Activated T-cell treated with anti-CD3 and anti-CD28 coated beads, Interleukin-2, amount 50 U/mL, for 48 hours (primary cell): ENCODE measurements at places on chromosomes 11 and 22.

DNA sequence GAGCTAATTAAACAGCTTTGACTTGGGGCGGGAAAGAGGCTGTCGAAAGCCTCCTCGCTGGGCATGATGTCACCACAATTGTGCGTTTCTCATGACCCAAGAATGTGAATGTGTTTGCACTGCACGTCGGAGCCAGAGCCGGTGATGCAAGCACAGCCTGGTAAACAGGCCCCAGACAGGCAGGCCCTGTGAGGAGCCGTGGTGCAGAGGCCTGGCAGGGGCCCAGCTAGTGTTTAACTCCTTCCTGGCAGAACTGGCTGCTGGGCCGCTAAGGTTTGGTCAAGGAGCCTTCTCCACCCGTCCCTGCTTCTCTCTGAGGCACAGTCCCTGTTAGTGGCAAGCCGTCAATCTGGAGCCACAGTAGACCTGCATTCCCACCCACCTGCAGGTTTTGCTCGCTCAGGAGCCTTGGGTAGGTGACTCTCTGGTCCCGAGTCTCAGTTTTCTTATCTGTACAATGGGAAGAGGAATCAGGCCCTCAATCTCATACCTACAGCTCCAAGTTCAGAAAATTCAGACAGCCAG is 25.4 kb upstream of the SMTN start:
- DNase-seq, result no peak

DNA sequence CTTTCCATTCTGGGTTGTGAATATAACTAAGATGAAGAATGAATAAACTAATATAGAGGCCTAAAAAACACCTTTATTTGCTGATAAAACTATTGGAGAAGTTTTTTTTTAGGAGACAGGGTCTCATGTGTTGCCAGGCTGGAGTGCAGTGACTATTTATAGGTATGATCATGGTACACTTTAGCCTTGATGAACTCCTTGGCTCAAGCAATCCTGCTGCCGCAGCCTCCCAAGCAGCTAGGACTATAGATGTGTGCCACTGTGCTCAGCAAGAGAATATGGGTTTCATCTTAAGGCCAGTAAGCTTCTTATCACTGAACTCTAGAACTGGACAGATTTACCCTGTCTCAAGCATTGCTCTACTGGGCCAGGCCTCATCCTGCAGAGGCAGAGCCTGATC is 26.6 kb downstream of the CCDC90B start:
- DNase-seq, result no peak

DNA sequence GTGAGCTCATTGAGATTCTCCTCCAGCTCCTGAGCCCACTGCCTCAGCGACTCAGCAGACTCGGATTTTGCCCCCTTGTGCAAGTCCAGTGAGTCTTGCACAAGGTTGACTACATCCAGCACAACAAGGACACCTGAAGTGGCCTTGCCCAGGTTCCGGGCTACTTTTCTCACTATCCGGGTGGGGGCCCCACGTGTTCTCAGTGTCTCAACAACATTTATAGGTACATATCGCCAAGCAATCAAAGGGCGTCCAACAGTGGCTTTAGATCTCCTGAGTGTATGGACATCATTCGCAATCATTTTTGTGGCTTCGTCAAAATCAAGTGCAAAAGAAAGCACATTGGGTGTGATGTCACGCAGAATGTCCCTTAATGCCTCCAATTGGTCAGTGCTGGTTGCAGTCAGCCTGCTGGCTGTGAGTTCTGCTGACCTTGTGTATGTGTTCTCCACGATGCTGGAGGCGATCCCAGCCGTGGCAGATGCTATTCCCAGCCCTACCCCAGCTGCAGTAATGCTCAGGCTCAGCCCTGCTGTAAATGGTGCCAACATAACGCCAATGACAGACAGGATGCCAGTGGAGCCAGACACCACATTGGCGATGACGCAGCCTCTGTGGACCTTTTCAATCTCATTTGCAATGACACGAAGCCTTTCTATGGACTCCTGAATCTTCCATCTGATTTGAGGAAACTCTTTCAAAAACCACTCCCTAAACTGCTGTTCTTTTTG is 10.3 kb downstream of the APOL4 start:
- no peak for DNase-seq

- DNase-seq, result no peak
Observed at GRCh38 chr11:30908857-30909256, 322.7 kb upstream of the MPPED2 start.

DNA sequence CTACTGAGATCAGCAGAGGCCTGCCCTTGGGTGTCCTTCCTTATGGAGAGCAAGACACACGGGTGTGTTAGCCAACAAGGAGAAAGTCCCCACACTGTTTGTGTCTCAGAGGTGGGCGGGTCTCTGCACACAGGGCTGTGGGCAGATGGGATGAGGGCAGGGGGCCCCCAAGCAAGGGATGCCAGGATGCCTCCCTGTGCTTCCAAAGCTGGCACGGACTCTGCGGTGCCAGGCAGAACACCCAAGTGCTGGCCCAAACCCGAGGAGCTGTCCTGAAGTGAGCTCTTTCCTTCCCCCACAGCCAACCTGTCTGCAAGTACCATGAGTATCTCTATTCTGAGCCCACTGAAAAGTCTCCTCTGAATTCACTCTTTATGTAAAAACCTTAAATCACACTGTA is 273.3 kb downstream of the CTTN start:
- DNase-seq, result no peak

DNA sequence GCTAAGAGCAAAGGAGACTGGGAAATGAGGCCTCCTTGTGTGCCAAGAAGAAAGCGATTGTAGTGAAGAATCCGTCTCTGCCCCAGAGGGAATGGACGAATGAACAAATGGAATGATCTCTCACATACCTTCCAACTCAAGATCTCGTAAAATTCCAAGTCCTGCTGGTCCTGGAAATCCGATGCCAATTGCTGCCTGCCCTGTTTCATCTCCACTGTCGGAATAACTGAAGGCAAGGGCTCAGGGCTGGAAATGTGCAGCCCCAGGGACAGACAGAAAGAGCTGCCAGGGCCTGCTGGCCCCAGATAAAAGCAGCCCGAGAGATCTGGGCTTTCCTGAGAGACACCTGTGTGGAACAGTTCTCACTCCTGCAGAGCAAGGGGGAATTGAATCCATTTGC is 120.9 kb downstream of the MN1 start:
- no peak for DNase-seq

GRCh38 chr11:124080327-124081001 is 34.8 kb upstream of the VWA5A start:
- DNase-seq, result no peak

DNA sequence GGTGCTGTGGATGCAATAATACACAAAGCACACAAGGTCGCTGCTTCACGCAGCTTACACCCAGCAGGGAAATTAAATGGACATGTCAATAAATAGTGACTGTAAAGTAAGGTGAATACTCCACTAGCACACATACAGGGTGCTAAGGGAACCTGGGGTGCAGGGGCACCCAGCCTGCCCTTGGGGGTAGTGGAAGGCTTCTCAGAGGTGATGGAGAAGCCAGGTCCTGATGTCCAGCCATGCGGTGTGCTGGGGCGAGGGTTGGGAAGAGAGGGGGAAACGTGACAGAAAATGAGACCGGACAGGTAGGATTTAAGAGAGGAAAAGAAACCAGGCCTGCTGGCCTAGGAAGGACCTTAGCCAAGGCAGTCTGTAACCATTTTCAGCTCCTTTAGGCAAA is 200.5 kb downstream of the GRIK4 start:
- DNase-seq, result no peak

DNA sequence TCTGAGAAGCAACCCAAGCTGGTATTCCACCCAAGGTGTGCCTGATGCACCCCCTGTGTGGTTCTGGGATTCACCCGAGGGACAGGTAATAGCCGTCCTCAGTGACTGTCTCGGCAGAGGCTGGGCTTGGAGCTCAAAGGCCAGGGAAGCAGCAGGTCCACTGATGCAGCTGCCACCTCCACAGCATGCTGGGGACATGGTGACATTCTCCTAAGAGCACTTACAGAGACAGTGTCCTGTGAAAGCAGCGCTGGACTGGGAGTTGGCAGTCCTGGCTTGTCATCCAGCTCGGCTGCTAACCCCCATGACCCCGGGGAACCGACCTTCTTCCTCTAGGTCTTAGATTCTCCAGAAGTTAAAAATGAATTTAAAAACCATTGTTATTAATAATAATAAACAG is 72.8 kb downstream of the RPUSD4 start:
- DNase-seq, result no peak

DNA sequence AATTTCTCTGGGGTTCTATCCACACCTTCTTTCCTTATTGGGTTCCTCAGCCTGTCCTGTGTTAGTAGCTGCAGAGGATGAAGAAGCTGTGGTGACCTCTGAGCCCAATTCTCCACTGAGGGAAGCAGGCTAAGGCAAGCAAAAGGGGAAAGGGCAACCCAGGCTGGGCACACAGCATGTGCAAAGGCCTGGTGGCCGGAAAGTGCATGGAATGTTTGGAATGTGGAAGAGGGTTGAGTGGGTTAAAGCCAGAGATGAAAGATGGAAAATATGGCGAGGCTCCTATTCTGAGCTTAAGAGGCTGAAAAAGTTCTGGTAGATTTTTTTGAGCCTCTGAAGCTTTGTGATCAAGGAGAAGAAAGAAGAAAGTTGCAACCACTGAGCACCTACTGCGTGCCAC is 247.1 kb downstream of the MIAT start:
- no peak for DNase-seq

DNA sequence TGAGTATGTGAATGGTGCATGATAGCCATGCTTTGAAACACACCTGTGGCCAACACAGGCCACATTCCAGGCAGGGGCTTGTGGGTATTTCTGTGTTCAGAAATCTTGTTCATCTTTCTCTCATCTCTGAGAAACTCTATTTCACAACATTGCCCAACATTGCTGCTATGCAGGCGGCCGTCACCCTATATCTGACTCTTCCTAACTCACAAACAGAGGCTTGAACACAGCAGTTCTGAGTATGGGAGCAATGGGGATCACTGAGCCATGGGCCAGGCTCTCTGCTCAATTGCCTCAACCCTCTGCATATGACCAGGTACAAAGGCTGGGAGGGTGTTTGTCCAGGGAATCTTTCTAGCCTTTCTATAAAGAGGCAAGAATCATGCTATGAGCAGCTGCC is 259.9 kb downstream of the BUD13 start:
- no peak for DNase-seq

- no peak for DNase-seq
Observed at GRCh38 chr11:73024639-73025038, 117.5 kb downstream of the FCHSD2 start.

DNA sequence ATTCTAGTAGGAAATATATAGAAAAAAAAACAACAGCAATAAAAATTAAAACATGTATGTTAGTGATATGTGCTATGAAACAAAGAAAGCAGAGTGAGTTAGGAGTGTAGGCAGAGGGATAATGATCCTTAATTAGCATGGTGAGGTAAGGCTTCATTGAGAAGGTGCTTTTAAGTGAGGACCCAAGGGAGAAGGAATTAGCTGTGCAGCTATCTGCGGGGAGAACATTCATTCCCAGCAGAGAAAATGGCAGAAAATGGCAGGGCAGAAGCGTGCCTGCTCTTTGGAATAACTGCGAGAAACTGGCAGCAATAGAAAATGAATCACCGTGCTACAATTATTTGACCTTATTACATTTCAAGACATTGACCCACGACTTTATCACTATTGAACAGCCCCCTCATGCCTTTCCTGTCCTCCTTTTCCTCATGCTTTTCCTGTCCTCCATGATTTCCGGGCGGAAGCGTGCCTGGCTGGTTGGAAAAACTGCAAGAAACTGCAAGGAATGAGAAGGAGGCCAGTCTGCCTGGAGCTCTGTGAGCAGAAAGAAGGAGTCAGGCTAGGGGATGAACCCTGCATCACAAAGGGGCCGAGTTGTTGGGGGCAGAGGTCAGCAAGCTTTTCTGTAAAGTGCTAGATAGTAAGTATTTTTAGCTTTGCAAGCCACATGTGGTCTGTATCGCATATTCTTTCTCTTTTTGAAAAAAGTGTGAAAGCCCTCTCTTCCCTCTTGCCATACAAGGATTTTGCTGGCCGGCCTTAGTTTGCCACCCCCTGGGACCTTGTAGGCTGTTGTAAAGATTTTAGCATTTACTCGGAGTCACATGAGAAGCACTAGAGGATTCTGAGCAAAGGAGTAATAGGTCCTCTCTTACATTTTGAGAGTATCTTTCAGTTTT is 37.1 kb upstream of the SWAP70 start:
- DNase-seq, result no peak

- no peak for DNase-seq
Observed at GRCh38 chr11:34266090-34266912, 91.5 kb downstream of the ABTB2 start.

- no peak for DNase-seq
Observed at GRCh38 chr11:128747728-128748148, 53.9 kb downstream of the FLI1 start.
